Hepatic stellate cell (primary cell): ENCODE measurements at places on chromosomes 1 and 21.

GRCh38 chr1:5920201-5920600, 72.0 kb downstream of the NPHP4 start:
- no peak for DNase-seq

- DNase-seq = peak; percentile 94
These were observed at the start of gene RNF187 for GRCh38 chr1:228487336-228488124. Gene RNF187, plus strand, starts transcription at chr1:228487382.

DNA sequence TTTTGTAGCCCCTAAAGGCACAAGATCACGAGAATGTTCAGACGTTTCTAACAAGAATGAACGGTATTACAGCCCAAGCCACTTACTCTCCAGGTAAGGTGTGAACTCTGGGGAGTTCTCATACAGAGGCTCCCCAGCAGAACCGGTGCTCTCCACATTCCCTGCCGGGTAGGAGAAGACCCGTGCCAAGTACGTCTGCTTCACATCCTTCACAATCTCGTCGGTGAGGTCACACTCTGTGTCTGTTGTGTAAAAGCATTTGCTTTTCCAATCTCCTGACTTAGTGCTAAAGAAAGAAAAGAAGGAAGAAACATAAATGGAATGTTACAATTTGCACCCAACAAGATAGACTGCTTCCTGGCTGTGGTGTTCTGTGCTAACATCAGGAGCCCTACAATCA, 5.7 kb downstream of the F3 start:
- DNase-seq = no peak

GRCh38 chr1:113930499-113931161, 1.5 kb downstream of the HIPK1 start:
- DNase-seq = peak; percentile 50

- no peak for DNase-seq
These were observed 70.8 kb upstream of the MPC2 start for GRCh38 chr1:168007691-168008090.

DNA sequence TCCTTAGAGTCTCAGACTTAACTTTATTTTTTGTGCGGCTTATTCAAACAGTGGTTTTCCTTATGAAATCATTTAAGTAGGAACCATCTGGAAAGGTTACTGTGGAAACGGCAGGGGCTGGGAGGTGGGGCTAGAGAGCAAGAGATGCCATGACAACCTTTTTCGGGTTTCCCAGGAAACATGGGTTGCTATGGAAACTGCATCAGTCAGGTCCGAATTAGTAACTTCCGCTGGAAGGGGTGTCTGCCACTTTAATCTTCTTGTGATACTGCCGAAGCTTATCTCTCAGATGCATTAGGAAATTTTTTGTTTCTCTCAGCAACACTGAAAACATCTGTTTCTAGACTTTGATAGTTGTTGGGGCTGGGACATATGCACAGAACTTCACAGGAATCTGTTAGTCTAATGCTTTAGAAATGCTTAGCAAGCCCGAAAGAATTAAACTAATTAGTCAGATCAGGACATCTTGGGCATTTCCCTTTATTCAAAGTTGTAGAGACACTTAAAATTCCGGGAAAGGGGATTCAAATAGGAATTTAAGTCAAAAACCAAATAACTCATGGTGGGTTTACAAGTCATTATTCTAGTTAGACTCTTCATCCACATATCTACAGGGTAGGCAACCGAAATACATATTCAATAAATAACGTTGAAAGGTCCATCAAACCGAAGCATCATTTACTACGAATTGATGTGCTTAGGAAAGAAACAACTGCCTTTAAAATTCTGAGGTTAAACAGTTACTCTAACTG, 2.6 kb downstream of the KCNA3 start:
- DNase-seq = peak; percentile 54

DNA sequence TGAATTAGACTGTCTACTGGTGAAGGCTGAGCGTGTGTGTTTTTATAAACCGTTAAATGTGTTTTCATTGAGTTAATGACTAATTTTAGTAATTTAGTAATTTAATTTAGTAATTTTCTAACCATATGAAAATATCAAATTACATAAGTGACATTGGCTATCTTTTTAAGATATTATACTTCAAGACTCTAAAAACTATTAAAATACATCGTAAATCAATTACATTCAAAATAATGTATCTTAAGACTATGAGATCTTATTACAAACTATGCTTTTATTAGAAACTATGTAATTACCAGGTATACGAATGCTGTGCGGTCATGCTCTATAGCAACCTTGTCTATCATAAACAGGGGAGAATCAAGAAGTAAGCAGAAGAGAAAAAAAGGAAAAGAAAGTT, 21.6 kb downstream of the MAP3K21 start:
- no peak for DNase-seq

DNA sequence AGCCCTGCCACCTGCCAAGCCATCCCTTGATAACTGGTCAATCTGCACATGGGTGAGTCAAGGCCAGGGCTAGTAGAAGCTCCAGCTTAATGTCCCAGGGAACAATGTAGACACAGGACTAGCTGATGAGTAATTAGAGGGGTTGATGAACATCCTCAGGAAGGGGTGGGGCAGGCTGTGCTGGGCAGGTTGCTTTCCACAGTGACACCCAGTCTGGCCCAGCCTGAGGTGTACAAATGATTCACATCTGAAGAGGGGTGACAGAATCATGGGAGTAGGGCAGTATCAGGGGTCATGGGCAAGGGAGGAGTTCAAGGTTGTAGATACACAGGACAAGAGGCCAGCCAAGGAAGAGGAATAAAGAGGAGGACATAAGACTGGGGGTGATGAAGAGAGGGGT, 4.3 kb downstream of the LPAR3 start:
- no peak for DNase-seq

DNA sequence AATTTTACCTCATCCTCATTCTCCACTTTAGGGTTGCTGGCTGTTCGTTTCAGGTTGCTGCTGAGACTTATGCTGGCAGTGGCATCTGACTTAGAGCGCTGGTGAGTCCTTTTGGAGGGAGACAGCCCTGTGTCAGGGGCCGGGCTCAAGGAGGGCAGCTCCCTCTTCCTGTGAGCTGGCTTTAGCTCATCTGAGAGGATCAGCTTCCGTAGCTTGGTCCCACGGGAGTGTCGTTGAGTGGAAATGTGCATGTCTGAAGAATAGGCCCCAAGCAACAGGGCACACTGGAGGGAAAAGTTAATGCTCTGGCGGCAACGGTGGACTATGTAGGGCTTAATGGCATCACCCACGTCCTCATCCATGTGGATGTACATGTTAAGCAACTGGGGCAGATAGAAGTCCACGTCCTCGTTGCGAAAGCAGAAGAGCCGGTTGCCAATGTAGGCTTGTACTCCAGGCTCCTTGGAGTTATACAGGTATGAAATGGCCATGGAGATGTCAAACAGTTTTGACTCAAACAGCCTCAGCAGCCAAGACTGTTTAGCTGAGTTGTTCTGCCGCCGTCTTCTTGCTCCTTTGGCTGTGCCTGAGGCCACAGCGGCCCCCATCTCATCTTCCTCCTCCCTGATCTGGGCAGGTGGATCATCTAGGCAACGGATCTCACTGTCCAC, 11.5 kb downstream of the PI4KB start:
- no peak for DNase-seq

DNA sequence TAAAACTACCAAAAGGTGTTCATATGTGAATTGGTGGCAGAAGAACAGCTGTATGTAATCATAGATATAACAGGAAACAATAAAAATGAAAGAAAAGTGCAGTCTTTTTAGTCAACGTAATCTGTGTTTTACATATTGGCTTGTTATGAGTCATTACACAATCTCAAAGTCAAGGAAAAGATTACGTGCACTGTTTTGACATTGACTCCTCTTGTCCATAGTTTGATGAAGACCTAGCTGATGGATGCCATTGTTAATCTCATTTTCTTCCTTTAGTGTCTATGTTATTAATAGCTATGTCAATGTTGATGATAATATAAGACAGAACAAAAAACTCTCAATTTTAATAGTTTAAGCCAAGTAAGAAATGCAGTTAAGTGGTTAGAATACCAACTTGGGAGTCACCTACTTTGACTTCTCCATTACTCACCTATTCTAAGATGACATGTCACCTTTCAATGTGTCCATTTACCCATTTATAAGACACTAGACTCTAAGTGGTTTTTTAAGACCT, 84.5 kb upstream of the SAMSN1 start:
- no peak for DNase-seq

GRCh38 chr1:243465738-243466137, 209.9 kb downstream of the SDCCAG8 start:
- no peak for DNase-seq

DNA sequence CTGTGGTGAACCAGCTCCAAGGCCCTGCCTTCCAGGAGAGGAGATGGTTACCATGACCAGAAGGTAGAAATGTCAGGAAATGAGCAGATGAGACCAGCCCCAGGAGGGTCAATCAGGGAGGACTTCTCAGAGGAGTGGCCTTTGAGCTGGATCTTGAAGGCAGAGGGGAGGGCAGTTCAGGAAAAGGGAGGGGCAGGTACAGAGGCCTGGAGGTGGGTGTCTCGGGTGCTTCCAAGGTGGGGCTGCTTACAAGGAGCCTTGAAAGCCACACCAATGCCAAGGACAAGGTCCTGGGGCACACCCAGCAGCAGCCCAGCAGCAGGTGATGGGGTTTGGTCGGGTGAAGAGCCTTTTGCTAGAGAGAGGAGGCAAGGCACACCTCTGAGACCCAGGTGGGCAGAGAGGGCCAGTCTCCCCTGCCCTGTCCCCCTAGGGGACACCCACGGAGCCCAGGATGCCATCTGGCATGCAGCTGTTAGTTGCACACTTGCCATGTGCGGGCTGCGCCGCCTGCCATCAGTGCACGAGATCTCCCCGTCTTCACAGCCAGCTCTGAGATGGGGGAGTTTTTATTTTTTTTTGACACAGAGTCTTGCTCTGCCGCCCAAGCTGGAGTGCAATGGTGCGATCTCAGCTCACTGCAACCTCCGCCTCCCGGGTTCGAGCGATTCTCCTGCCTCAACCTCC, 18.5 kb downstream of the SLC66A1 start:
- no peak for DNase-seq

- DNase-seq = no peak
These were observed 116.6 kb upstream of the IVNS1ABP start for GRCh38 chr1:185433667-185434066.
